Esophagus mucosa (tissue), 1 donor: ENCODE measurements at places on chromosomes 5 and 9. TPM values are rescaled to one million over a fixed set of nuclear protein-coding genes. Genes with fewer than 3 reads are reported as not detected.
A peak's percentile ranks its signal among the peaks of the same experiment; 100 is the strongest.

- no peak for ATAC-seq
These were observed 1826.2 kb upstream of the CDH6 start for GRCh38 chr5:29367176-29367833.

GRCh38 chr5:141969783-141970771 lies 1.2 kb downstream of the RNF14 start:
- ATAC-seq, result no peak

DNA sequence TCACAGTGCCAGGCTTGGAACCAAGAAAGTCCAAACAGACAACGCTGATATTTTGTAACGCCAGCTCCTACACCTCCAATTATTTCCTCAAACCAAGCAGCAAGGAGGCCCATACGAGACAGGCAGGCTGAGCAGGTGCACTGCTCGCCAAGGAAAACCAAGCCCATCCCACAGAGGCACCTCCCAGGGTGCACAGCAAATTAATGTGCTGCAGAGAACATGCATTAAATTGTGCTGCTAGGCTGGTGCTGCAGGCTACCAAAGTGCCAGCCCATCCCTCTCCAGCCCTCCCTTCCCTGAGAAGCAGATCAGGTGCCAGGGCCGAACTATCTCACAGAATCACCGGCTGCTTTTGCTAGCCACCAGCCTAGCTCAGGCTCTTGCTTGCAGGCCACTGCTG lies 137.8 kb downstream of the PAX5 start:
- peak; percentile 60 for ATAC-seq

- no peak for ATAC-seq
These were observed 321.4 kb upstream of the WWC1 start for GRCh38 chr5:167969998-167970397.

DNA sequence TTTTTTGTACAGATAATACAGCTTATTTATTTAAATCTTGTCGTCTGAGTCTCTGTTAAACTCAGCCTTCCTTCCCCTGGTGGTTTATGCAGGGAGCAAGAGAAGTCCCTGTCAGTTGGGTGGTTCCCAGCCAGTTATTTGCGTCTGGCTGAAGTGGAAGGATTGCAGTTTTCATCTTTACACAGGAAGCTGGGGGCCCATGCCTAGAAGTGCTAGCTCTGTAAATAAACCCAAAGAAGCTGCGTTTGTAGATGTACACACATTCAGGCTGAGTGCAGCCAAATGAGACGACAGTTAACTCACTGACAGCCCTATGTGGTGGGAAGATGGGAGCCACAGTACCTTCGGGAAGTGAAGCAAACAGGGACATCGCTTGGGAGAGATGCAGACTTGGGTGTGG lies 122.1 kb downstream of the SAXO1 start:
- ATAC-seq, result no peak

DNA sequence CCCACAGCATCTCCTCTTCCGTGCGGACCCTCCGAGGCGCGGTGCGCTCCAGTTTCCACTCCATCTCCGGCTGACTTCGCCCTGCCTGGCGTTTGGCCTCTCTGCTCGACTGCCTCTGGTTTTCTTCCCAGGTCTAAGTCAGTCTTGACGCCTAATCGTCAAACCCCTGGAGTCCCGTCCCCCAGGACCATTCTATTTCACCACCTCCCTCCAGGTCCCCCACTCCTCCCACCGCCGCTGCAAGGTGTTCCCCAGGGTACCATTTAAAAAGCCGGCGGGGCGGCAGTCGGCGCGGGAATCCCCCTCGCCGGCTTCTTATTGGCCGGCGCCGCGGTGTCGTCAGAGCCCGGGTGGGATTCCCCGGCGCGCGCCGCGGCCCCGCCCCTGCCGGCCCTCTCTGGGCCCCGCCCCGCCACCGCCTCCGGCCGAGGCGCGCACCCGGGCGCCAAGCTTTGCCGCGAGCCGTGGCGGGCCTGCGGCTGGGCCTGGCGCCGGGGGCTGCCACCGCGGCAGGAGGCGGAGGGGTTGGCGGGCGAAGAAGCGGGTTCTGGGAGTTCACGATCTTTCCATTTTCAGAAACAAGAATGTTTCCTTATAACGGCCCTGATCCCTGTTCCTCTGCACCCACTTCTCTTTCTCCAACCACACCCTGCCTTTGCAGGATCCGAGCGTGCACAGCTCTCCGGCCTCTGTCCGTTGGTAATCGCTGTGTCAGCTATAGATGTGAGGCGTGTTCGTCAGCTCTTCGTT lies at the start of gene CDC20B:
TSS of gene CDC20B (minus strand) at position 241 of the 750 bp plus-strand sequence. CDS start at position 64, 177 bp downstream.
- ATAC-seq, result peak; percentile 79

GRCh38 chr9:121999556-121999955 lies 93.6 kb downstream of the TTLL11 start:
- ATAC-seq, result no peak

GRCh38 chr5:132260714-132261551 lies 3.4 kb downstream of the PDLIM4 start:
- no peak for ATAC-seq

- no peak for ATAC-seq
These were observed 1393.9 kb upstream of the C9orf72 start for GRCh38 chr9:28967226-28967625.

GRCh38 chr5:131064669-131065371 lies 100.2 kb downstream of the HINT1 start:
- ATAC-seq, result no peak

DNA sequence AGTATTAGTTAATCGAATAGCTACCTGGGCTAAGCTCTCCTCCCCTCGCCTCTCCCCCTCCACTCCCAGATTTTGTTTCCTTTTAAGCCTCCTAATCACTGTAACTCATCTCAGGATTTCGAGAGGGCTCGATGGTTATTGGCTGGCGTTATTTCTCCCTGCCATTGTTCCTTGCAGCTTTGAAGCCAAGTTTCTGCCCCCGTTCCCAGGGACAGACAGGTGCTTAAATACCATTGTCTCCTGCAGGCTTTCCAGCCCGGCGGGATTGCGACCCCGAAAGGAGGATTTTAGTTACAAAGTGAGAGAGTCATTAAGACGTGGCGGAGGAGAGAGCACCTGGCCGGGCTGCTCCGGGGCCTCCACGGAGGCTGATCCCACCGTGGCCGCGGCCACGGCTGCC lies 46.2 kb downstream of the ASS1 start:
- ATAC-seq, result peak; percentile 7

DNA sequence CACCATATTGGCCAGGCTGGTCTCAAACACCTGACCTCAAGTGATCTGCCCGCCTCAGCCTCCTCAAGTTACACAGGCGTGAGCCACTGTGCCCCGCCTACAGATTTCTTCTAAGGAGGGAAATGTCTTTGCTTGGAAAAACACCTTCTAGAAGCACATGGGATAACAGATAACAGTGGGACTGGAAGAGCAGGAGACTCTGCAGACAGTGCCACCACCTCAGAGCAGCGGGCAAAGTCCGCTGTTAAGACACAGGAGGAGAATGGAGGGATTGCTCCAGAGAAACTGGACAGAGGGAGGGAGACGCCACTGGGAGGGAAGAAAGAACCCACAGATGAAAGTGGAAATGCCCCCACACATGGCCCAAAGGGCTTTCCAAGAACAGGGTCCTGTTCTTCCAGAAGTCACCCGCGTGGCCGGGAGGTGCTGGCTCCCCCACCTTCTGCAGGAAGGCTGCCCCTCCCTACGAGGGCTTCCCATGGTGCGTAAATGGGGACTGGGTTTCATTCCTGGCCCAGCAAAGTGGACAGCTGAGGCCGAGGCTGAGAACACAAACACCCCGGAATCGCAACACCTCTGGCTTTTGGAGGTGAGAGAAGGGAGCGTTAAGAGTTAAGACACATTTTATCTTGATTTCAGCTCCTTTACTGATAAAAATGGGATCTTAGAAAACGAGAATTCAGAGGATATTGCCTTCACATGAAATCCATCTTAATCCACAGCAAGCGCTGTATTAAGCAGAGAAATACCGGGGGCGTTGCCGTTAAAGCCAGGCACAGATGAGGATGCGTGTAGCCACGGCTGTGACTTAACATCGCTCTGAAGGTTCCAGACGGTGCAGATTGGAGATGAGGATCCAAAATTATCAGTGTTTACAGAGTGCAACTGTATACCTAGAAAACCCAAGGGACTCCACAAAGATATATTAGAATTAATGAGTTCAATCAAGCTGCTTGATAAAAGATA lies 11.2 kb downstream of the ADAMTS2 start:
- ATAC-seq, result no peak

- ATAC-seq, result peak; percentile 62
These were observed 753 bp upstream of the STC2 start for GRCh38 chr5:173328844-173329490.

- ATAC-seq, result no peak
These were observed 13.0 kb upstream of the GCNT1 start for GRCh38 chr9:76445976-76446375.

DNA sequence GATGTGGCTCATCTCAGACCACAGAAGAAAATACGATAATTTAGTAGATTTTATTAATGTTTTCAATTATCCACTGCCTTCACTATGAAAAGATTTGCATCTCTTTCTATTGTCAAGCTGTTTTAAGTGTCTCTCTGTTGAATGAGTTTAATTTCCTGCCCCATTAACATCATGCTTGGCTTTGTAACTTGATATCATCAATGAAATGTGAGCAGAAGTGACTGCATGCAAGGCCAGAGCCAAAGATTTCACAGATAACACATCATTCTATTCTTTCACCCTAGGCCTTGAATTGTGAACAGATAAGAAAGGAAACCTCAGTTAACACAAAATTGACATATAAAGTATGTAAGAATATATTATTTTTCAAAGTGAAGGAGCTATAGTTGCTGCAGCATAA lies 986.4 kb upstream of the CDH18 start:
- ATAC-seq, result no peak

DNA sequence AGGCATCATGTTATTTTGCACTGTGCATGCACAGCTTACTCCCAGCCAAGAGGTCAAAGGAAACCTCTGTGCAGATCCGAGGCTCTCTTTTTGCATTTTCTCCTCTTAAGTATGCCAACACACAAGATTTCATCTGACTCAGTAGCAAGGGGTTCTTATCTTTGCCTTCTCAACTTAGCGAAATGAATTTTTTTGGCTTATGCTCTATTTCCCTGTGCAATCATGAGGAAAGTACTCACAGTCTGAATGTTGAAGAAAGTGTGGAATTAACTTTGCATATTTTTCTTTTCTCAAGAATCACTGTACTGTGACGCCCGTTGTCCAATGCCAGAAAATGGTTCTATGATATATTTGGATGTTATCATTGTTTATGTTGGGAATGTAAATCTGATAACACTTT lies 173.5 kb upstream of the FBXL7 start:
- no peak for ATAC-seq

DNA sequence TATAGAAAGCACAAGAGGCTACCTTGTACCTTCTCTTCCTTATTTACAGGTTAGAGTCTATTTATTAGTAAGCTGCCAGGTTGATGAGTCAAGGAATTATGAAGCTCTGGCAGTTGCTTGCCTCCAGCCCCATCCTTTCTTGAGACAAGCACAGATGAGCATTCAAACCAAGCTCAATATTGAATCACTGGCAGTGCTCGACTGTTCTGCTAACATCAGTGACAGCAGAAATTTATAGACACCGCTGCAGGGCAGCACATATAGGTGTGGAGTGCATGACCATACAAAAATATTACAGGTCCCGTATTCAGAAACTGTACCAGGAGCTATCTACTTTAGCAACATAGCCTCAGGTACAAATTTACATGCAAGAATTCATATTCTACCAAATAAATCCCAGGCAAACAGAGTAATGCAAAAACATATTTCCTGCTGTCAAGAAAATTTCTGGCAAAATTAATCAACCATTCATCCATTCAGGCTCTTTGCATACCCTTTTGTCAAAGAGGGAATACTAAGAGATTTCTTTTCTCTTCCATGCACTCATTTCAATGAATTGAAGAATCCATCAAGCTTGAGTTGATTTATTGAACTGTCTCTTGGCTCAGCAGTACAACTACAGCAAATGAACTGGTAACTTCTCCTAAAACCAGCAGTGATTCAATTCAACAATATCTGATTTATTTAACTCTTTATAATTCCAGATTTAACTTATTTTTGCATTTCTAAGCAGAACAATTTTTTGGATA lies 26.9 kb upstream of the PCA3 start:
- ATAC-seq, result no peak

DNA sequence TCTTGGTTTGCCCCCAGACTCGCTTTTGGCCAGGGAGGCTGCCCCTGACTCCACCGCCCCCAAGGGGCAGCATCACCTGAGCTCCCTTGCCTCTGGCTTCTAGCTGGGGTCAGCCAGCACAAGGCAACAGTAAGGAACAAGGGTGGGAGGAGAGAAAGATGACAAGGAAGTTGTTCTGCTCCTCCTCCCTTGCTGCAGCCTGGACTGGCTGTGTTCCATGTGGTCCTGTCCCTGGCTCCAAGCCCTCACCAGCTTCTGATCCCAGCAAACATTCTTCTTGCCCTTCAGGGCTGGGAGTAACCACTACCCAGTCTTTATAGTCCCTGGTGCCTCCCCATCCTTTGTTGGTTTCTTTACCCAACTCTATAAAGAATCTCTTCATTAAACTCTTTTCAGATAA lies 100.3 kb upstream of the SPIN1 start:
- no peak for ATAC-seq

DNA sequence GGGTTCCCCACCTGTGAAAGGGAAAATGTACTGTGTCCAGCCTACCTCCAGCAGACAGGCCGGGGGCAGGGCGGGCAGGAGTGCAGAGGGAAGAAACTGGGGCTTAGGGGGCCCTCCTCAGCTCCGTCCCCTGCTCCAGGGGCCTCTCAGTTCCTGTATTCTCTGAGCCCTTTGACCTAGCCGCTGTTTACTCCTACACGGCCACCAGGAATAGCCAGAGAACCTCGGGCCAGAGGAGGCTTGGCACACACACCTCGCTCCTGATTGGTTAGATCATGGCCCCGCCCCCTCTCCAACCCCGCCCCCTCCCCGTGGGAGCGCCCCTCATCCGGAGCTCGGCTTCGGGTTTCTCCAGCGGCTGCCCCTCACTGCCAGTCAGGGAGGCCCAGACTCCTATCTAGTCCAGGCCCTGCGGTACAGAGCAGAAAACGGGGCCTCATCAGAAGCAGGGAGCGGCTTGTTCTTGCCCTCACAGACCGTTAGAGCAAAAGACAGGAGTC lies 2.2 kb downstream of the ST6GALNAC6 start:
- ATAC-seq, result peak; percentile 16

DNA sequence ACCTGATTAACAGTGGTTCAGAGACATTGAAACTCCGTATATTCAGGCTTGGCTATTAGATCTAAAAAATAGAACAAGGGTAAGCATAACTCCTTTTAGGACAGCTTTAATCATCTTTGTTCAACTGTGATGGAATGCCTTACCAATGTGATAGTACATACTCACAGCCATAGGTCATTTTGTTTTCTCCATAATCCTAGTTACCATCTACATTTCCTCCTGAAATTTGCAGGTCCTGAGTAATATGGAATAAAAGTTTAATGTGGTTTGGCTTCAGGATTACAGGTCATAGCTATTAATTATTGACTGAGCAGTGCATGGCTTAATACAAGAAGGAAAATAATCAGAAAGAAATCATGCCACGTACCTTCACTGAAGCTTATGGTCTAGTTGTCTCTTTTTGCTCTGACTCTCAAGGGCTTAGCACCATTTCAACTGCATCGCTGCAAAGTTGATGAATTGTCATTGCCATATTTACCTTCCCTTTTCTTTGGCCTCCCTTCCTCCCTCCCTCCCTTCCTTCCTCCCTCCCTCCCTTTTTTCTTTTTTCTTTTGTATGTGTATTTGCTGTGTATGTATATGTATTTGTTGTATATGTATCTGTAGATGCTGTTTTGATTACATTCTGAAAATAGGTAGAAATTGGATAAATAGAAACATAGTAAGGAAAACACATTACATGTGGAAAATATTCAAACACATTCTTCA lies 250.9 kb upstream of the ZNF608 start:
- ATAC-seq, result no peak

LCN2 gene
- 525 TPM for total RNA-seq

NKD2 gene
- 1.1 TPM for total RNA-seq

AUH gene
- total RNA-seq, result 10.4 TPM

DND1 gene
- 0.44 TPM for total RNA-seq

CCDC192 gene
- not detected for total RNA-seq
